Activated gamma-delta T cell treated with Interleukin-2 at 50 U/mL for 16 hours (primary cell): ENCODE measurements at places on chromosomes 7 and 10.

GRCh38 chr7:117435475-117436043, 8.3 kb upstream of the ASZ1 start:
- no peak for DNase-seq

DNA sequence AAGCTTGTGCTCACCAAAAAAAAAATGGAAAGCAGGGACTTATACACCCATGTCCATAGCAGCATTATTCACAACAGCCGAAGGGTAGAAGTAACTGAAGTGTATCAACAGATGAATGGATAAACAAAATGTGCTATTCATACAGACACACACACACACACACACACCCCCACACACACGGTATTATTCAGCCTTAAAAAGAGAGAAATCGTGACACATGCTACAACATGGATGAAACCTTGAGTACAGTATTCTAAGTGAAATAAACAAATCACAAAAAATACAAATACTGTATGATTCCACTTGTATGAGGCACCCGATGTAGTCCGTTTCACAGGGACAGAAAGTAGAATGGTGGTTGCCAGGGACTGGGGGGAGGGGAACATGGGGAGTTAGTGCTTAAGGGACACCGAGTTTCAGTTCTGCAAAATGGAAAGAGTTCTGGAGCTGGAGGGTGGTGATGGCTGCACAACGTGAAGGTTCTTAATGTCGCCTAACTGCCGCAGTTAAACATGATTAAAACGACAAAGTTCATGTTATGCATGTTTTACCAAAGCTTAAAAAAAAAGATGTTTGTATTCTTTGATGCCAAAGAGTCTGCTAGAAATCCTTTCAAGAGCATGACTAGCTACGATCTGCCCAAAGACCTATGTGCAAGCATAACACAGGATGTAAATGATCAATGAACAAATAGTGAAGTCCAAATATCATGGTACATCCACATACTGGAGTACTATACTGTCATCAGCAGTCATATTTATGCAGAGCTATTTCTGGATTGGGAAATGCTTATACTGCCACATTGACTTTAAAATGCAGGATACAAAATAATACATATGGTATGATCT, 7.2 kb downstream of the TNS3 start:
- no peak for DNase-seq

- no peak for DNase-seq
Observed at GRCh38 chr10:11118686-11119085, 101.0 kb downstream of the CELF2 start.

DNA sequence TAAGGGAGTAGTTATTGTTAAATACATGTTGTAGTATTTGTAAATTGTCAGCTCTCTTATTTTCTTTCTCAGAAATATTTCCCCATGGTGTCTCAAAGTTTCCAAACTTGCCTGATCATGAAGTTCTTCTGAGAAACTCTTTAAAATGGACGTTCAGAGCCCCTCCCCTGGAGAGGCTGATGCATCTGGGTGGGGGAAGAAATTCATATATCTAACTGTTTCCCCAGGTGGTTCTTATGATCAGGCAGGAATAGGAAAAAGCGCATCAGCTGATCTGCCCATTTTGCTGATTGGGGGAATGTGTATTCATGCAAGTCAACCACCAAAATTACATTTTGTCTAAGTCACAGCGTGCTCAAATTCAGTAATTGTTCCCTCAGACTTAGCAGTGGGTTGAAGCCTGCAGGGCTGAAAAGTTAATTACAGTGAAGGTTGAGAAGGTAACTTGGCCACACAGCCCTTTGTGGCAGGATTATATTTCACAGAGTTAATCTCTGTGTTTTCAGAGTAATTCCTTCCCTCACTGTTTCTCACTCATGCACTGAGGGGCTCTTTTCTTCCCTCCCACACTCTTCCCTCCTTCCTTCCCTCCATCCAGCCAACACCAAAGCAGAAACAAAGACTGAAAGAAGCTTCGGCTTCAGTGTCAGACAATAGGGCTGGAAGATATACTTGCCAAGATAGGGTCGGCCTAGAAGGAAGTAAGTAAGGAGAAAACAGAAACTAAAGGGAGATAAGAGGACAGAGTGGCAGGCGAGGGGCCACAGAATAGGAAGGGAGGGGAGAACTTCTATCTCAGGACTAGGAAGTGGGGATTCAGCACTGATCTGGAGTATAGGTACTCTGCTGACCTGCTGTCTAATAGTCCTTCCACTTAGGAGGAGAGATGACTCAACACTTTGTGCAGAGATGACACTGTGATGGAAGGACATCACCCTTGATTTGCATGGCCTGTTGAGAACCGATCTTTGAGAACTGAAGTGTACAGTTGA, 50.5 kb upstream of the STARD3NL start:
- no peak for DNase-seq

- DNase-seq: no peak
Observed at GRCh38 chr10:79159785-79160184, 91.0 kb downstream of the ZMIZ1 start.

- DNase-seq: no peak
Observed at GRCh38 chr10:30803892-30804322, 174.4 kb upstream of the LYZL2 start.

DNA sequence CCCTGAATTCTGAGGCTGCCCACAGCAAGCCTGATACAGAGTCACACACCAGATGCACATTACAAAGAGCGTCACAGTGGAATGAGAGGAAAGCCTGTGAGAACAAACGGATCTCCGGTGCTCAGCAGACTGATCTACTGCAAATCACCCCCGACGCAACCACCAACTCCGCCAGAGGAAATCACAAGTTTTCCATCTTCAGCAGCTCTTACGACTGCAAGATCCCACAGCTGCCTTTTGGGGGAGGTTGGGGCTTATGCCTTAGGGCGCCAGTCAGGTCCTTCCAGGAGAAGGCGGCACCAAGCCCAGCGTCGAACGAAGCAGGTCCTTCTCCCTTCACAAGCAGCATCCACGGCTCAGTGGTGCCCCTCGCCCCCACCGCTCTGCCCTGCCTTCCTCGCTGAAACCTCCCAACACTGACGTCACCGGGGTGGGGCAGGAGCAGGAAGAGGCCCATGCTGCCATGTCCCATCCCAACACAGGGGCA, 32.5 kb downstream of the PTPRN2 start:
- no peak for DNase-seq

DNA sequence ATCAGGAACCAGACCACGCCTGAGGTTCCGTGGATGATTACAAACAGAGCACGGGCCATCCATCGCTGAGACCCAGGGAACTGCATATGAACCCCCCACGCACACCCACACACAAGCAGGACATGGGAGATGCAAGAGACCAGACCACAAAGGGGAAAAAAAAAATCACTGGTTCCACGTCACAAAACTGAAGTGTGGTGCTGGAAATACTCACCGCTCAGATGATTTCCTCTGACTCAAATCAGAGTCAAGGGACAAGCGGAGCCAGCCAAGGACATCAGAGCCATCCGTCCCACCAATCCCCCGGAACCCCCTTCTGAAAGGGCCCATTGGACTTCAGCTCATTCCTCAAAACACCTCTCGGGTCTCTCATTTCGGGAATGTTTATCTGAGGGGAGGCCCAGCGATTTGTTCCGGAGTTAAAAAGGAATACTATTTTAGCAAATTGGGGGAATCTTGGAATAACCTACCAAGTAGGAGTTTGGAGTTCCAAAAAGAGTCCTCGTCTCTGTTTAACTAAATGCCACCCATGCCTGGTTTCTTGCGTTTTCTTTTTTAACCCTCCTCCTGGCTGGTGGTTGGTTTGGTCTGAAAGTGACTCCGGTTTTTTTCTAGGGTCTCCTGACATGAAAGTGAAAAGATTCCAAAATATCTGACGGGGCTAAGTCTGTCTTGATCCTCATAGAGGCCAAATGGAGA, 15.0 kb downstream of the SNX8 start:
- no peak for DNase-seq
